ENCODE measurements at places on chromosomes 1 and 21. TPM values are rescaled to one million over a fixed set of nuclear protein-coding genes. Genes with fewer than 3 reads are reported as not detected.

DNA sequence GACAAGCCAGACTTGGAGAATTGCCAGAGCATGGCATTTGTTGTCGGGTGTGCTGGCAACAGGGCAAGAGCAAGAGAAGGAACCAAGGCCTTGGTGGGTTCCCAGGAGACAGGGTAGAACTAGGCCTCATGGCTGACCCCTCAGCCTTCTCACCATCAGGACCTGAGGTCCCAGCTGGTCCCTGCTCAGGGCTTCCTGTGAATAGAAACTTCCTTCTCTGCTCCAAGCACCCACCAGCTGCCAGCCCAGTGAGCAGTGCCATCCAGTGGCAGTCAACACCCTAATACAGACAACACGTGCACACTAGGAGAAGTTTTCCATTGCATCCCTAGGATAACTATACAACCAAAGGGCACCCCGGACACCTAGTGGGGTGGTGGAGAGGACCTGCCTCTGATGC is 22.8 kb downstream of the S100A6 start:
- DNase-seq: no peak

GRCh38 chr1:94553323-94553730 is 11.8 kb upstream of the F3 start:
- no peak for DNase-seq

DNA sequence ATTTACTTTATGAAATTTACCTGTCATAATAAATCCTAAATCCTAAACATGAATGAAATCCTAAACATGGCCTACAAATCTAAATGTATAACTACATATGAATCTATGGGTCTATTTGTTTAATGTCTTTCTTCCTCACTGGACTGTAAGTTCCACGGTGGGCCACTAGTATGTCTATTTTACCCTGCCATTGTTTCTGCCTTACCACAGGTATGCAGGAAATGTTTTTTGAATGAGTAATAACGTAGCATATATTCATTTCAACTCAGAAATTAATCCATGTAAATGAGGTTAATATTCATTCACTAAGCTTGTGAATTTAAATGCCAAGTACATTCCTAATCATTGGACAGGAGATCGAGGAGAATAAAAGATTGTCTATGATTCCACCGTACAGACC is 35.3 kb downstream of the B3GALNT2 start:
- DNase-seq: no peak

Gene TESK2
- 7.6 TPM for total RNA-seq

GRCh38 chr1:180988253-180988752 is 34.4 kb downstream of the STX6 start:
- DNase-seq: no peak

DNA sequence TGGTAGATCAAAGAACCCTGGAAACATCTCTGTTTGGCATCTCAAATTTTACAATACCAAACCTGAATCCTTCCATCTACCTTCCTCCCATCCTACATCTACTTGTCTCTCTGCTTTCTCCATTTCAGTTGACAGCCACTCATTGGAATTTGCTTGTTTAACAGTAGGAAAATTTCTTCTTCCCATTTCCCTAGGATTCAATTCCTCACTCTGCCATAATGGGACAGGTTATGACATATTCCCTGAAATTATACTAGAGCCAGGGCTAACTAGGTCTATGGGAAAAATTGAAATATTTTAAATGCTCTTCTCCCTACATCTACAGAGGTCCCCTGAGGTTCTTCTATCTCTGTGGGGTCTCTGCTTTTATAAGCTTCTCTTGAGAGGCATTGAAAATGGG is 257.7 kb downstream of the KCNH1 start:
- no peak for DNase-seq

GRCh38 chr1:83500987-83501591 is 497.8 kb downstream of the TTLL7 start:
- no peak for DNase-seq

Gene TTC24
- not detected for total RNA-seq

DNA sequence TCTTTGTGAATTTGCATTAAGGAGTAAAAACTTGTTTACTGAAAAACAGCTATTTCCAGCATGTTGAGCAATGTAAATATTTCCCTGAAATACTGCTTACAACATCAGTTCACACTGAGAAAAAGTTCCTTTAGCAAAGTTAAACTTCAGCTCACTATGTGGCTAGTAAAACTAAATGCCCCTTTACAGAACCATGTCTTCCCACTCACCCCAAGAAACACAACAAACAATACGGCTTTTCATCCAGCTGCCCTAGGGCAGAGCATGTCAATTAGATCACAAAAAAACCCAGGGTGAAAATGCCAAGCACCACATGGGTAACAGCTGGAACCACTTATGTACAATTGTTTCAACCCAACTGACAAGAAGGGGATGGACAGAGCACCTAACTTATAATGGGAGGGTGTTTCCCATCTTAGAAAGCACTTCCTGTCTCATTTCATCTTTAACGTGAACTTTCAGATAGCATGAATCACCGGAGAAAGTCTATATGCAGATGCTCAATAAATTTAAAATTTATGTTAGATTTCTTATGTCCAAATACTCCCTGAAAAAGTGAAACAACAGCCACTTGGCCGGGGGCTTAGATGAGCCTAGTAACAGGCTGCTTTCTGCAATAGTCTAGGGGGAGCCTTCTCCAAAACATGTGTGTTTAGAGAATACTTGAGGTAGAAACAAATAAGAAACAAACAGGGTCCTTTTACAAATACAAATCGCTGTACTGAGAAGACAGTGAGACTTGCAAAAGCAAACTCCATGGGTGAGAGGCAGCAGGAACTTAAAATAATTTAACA is 6.6 kb downstream of the NID1 start:
- DNase-seq: no peak

- no peak for DNase-seq
These were observed 92.6 kb upstream of the SERBP1 start for GRCh38 chr1:67522793-67523192.

Gene SARS1
- 122 TPM for total RNA-seq

- no peak for DNase-seq
These were observed 3.5 kb downstream of the NIPAL3 start for GRCh38 chr1:24418898-24419628.

GRCh38 chr1:14363036-14363590 is 235.4 kb upstream of the KAZN start:
- DNase-seq: no peak

Gene SLC25A34
- total RNA-seq: 2.4 TPM

Gene PRELP
- total RNA-seq: 232 TPM

DNA sequence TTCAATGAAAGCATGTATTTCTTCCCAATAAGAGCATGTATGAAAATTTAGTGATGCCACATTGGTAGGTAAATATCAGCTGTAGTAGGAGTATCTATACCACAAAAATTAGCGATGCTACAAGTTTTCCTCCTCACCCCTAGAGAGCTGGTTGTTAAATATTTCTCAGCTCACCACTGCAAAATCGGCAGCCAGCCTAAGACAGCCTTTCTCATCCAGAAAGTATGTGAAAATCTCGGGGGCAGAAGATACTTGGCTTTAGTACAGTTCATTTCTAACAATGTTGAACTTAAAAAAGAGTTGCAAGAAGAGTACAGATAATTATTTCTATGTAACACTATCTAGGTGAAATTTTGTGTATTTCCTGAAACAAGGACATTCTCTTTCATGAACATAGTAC is 235.4 kb downstream of the TPR start:
- DNase-seq: no peak

GRCh38 chr1:3430406-3430805 is 24.1 kb upstream of the ARHGEF16 start:
- DNase-seq: no peak

Gene VCAM1
- total RNA-seq: 42.4 TPM

Gene LENEP
- total RNA-seq: not detected

- DNase-seq: no peak
These were observed 392 bp upstream of the TAGLN2 start for GRCh38 chr1:159925719-159926078.

GRCh38 chr1:85296980-85297379 is 20.5 kb upstream of the BCL10 start:
- no peak for DNase-seq

Gene GJA8
- not detected for total RNA-seq

- no peak for DNase-seq
These were observed 18.9 kb upstream of the LRP8 start for GRCh38 chr1:53346814-53347176.

DNA sequence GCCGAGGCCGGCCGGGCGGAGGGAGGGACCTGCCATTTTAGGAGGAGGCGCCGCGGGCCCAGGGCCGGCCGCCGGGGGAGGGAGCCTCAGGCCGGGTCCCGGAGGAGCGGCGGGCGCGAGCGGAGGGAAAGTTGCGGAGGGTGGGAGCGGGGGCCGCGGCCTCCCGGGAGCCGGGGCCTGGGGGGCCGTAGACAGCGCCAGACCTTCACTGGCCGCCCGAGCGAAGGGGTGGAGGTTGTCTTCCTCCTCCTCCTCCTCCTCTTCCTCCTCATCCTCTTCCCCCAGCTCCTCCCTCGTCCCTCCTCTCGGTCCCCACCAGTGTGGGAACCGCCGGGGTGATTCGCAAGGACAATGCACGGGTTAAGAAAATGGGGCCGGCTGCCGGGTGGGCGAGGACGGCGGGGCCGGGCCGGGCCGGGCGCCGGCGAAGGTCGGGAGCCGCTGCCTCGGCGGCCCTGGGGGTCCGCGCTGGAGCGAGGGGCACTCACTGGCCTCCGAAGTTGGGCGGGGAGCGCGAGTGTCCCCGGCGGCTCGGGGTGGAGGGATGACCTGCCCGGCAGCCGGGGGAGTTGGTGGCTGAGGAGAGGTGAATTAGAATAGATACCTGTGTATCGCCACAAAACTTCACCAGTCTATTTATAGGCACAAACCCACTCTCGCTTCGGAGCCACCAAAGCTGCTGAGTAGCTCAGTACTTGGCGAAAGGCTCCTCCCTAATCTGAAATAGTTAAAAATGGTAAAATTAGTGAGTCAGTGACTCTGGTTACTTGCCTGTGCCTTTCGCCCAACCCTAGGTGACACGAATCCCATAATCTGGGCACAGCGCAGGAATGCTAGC is 1.3 kb downstream of the DYRK1A start:
- DNase-seq: no peak

DNA sequence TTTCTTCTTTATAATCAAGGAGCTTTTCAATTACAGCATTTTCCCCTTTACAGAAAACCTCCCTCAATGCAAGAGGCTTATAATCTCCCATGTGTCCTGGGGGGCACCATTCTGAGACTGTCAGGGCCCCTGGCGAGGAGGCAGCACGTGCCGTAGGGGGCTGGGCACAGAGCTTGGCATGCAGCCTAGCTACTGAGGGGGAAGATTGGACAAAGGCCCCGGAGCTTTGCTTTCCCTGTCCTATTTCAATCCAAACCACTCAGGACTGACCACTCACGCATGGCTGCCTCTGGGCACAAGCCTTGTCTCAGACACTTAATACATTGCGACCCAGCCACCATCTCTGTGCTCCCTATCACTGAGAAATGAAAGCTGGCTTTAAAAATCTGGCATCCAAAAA is 2.8 kb upstream of the RAP1GAP start:
- DNase-seq: no peak

GRCh38 chr1:1757422-1758058 is 20.7 kb downstream of the NADK start:
- no peak for DNase-seq

- DNase-seq: no peak
These were observed 194.0 kb upstream of the PLXNA2 start for GRCh38 chr1:208438112-208438699.

DNA sequence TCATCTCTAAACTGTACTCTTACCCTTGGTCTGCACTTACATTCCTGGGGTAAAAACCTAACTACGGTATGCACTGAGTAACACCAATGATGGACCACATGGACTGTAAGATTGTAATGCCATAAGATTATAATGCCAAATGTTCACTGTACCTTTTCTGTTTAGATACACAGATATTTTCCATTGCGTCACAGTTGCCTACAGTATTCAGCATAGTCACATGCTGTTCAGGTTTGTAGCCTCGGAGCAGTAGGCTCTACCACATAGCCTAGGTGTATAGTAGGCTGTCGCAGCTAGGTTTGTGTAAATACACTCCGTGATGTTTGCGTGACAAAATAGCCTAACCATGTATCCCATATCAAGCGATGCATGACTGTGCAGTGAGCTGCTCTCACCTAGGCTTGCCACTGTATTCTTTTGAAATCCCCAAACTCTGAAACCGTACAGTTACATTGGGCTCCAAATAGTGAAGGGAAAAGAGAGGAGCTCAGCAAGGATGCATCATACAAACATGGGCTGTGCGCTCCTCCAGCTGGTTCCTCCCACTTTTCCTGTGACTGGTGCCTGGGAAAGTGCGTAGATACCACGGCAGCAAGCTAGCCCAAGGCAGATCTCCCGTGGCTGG is 35.2 kb downstream of the CFAP57 start:
- no peak for DNase-seq

- no peak for DNase-seq
These were observed 17.7 kb downstream of the DHCR24 start for GRCh38 chr1:54869173-54869851.

Gene CGN
- total RNA-seq: not detected

DNA sequence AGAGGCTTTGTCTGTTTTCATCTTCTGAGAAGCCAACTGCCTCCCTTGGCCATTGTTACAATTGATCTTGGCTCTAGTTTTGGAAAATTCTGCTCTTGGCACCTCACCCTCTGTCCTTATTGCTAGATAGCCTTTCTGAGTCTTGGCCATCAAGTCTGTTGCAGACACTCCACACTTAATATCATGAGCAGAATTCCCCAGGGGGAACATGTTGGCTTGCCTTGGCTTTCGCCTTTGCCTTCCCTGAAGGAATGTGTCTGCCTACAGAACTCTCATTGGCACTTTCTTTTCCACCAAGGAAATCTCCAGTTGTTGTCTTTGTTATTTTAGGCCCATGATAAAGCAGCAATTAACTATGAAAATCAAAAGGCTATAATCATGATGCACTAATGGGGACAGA is 42.7 kb upstream of the LDLRAP1 start:
- DNase-seq: no peak

DNA sequence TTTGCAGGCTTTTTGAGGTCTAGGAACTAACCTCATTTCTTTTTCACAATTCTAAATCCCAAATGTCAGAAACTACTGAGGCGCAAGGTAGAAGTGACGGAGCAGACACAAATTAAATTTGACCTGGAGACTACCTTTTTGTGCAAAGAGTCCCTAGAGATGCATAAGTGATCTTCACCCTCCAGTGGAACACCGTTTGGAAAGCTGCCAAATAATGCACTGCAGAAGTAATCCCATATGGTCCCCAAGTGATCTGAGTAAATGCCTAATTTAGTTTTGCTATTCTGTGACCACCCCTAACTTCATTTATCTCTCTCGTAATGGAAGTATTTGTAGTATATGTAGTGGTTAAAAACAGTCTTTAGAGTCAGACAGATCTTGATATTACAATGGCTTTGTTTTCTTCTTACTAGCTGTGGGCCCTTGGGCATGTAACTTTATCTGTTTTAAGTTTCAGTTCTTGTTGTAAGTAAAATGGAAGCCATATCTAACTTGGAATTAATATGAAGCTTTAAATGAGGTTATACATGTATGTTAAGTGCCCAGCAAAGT is 70.4 kb upstream of the IPO9 start:
- DNase-seq: no peak

- no peak for DNase-seq
These were observed 19.9 kb upstream of the ZNF678 start for GRCh38 chr1:227543283-227544066.

Measured in thoracic aorta (tissue), 2 donors.